ENCODE measurements at places on chromosomes 1 and 21.
A peak's percentile ranks its signal among the peaks of the same experiment; 100 is the strongest.

GRCh38 chr1:145982010-145982723 is 14.2 kb downstream of the TXNIP start:
- DNase-seq: no peak

GRCh38 chr1:117658676-117659075 is 52.8 kb downstream of the TENT5C start:
- peak; percentile 24 for DNase-seq

DNA sequence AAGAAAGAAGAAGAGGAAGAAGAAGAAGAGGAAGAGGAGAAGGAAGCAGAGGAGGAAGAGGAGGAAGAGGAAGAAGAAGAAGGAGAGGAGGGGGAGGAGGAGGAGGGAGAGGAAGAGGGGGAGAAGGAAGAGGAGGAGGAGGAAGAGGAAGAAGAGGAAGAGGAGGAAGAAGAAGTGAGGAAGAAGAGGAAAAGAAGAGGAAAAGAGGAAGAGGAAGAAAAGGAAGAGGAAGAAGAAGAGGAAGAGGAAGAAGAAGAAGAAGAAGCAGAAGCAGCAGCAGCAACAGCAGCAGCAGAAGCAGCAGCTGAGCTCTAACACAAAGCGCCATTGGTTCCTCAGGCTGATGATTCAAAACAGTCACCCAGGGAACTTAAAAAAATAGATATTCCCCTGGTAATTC is 34.0 kb downstream of the DNAI4 start:
- DNase-seq: no peak

DNA sequence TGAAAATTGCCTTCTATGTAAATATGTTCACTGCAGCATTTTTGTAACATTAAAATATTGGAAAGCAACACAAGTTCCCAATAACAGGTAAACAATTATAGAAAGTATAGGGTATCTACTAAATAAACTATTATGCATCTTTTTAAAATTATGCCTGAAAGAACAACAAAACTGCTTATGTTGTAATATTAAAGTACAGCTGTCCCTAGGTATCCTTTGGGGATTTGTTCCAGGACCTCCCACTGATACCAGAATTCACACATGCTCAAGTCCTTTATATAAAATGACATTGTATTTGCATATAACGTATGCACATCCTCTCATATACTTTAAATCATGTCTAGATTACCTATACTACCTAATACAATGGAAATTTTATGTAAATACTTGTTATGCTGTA is 121.8 kb upstream of the TNFSF4 start:
- no peak for DNase-seq

- no peak for DNase-seq
These were observed 1.1 kb downstream of the COL9A2 start for GRCh38 chr1:40315795-40316594.

Measured in stimulated activated CD8-positive, alpha-beta memory T cell treated with anti-CD3 and anti-CD28 coated beads, Interleukin-7, amount 100 ng/mL, for 4 hours (primary cell).